ENCODE measurements at places on chromosomes 6 and 20.

DNA sequence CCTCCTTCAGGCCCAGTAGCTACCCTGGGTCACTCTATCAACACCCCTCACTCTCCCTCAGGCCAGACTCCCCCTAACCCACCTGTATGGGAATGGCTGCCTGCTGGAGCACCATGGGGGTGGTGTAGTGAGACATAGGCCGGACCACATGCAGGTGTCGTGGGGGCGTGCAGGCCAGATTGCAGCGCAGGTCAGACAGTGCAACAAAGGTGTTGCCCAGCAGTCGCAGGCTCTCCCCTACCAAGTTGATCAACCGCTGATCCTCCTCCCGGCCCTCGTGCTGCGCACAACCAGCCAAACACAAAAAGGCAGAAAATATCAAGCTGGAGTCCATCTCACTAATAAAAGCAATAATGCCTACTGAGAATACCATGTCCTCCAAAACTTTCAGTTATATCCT is 7.1 kb downstream of the BAG6 start:
- DNase-seq, result no peak

- DNase-seq, result no peak
Measured at GRCh38 chr6:115001731-115002350, 659.0 kb upstream of the HS3ST5 start.

DNA sequence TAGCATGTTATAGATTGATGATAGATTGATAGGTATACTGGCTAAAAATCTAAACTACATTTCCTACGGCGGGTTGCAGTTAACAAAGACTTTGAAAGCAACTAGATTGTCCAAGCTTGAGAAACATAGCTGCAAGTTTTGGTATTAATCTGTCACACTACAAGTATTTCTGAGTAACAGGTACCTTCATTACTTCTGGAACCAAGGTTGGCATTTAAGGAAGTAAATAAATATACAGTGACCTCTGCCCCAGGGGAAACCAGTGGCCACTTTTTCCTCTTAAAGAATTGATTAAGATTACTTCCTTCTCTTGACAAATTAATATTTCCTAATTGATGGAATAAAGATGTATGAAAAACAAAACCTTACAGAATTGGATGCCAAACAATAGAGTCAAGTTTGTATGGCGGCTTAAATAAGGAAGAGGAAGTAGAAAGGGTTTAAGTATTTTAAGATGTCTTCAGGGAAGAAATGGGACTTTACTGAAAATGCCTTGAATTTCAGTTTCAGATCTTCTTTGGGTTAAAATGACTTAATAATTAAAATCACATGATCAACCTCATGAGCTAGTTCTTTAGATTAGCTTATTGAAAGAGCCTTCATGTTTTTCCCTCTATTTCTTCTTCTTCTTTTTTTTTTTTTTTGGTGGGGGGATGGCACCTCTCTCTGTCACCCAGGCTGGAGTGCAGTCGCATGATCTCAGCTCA is 132.8 kb downstream of the DOK5 start:
- no peak for DNase-seq

DNA sequence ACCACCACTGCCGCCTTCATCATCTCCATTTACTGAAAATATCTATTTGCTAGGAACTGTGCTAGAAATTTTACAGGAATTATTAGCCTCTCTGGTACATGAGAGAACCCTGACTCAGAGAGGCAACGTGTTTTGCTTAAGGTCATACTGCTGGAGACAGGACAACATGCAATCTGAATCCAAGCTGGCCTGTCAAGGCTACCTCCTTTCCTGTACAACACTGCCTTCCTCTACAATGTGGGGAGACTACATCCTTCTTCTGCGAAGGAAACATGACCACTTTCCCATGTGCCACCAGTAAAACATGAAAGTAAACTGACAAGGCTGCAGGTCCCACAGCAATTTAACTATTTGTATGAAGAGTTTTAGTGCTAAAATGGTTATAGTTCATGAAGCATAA is 200.9 kb downstream of the BACH2 start:
- DNase-seq, result no peak

DNA sequence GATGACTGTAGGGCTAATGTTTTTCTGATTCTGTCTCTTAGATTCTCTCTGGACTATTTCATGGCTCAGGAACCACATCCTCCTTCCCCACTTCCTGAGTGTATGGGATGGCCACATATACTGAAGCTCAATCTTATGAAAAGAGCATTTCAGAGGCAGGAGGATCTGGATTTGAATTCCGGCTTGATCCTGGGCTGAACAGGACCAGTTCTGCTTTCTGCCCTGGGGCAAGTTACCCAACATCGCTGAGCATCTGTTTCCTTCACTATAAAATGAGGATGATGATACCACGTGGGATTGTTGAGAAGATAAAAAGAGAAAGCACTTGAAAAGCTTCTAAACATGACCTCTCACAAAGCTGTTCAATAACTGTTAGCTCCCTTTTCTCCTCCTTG is 168.4 kb upstream of the TNFAIP3 start:
- DNase-seq, result no peak

- DNase-seq, result no peak
Measured at GRCh38 chr6:100726666-100727065, 154.5 kb downstream of the ASCC3 start.

DNA sequence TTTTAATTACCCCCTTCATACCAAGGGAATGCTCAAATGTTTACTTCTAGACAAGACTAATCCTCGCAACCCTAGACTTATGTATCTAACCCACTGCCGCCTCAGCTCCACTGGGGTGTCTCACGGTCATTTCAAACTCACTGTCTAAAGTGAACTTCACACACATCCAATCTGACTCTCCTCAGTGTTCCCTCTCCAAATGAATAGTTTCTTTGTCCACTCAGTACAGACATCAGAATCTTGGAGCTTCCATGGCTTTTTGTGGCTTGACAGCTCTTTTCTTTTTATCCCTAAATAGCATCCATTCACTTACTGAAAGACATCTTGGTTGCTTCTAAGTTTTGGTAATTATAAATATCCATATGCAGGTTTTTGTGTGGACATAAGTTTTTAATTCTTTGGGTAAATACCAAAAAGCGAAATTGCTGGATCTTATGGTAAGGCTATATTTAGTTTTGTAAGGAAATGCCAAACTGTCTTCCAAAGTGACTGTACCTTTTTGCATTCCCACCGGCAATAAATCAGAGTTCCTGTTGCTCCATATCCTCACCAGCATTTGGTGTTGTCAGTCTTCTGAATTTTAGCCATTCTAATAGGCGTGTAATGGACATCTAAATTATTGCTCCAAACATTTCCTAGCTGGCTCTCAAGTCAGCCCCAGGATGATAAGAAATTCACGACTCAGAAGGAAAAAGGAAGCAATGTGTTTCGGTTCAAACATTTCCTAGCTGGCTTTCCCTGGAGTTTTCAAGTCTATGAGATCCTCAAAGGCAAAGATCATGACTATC is 73.1 kb downstream of the DNAAF9 start:
- no peak for DNase-seq

DNA sequence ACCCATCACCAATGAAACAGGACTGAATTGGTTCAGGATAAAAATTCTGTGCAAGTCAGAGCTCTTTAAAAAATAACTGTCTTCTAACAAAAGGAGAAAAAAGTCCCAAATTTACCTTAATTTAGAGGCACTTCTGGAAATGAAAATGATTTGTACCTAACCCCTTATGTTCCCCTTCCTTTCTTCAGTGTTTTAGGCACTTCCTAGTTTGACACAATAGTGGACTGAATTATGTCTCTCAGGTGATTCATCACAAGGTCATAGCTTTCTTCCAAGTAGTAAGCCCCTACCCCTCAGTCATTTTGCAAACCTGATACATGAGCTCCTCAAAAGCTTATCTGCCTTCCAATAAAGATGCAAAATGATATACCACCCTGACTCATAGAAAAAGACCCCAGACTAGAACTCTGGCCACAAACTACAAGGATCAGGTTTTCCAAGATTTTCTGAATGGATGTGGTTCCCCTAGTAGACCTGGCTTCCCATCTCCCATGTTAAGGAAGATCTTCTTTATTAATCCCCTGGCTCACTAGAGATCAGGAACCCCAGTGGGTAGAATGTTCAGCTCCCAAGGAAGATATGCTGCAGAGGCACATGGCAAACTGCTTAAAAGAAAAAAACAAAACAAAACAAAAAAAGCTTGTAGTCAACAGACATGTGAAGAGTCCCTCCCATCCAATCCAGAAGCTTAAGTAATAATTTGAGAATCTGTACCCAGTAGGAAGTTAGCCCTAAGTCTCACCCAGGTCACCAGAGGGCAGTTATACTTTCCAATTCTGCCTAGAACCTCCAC is 3.6 kb downstream of the PPP1R10 start:
- no peak for DNase-seq

GRCh38 chr6:45415315-45415714 is 37.6 kb upstream of the SUPT3H start:
- DNase-seq, result no peak

GRCh38 chr20:57076152-57076652 is 190.2 kb downstream of the BMP7 start:
- no peak for DNase-seq

- DNase-seq, result no peak
Measured at GRCh38 chr6:46584586-46584985, 68.0 kb downstream of the CYP39A1 start.

DNA sequence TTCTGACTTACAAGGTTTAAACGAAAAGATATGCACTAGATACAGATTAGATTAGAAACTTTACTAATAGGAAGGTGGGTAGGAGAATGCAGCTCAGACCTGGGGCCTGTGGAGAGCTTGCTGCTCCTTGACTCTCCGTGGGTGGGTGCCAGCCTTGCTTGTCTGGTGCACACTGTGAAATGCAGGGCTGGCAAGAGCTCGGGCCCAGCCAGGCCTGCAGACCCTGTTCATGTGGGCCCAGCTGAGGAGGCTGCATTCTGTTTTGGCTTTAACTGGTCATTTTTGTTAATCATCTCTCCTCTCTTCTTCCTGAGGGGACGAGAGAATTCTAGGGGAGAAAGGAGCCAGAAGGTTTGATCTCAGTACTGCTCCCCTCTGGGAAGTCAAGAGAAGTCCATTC is 325.4 kb downstream of the QKI start:
- no peak for DNase-seq

GRCh38 chr6:157271441-157271840 is 51.9 kb downstream of the TMEM242 start:
- DNase-seq, result no peak

- DNase-seq, result no peak
Measured at GRCh38 chr20:7926767-7927166, 13.5 kb downstream of the HAO1 start.

DNA sequence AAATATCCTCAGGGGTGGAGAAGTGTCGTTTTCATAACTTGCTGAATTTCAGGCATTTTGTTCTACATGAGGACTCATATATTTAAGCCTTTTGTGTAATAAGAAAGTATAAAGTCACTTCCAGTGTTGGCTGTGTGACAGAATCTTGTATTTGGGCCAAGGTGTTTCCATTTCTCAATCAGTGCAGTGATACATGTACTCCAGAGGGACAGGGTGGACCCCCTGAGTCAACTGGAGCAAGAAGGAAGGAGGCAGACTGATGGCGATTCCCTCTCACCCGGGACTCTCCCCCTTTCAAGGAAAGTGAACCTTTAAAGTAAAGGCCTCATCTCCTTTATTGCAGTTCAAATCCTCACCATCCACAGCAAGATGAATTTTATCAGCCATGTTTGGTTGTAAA is 20.3 kb upstream of the MAPK13 start:
- no peak for DNase-seq

- DNase-seq, result no peak
Measured at GRCh38 chr20:62320581-62321354, 18.0 kb downstream of the ADRM1 start.

DNA sequence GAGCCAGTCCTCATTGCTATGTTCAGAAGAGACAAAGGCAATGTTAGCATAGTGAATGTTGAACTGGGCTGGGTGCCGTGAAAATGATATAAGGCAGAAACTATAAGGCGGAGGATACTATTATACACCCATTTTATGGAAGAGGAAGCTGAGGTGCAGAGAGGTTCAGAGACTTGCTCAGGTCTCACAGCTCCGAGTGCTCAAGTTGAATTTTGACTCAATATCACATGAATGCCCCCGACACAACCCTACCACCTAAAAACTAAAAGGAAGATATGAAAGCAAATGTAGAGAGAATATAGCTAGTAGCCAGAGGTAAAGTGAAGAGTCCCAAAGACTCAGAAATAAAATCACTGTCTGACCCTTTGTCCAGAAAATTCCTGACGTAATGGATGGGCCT is 56.7 kb downstream of the PPP1R16B start:
- DNase-seq, result no peak

DNA sequence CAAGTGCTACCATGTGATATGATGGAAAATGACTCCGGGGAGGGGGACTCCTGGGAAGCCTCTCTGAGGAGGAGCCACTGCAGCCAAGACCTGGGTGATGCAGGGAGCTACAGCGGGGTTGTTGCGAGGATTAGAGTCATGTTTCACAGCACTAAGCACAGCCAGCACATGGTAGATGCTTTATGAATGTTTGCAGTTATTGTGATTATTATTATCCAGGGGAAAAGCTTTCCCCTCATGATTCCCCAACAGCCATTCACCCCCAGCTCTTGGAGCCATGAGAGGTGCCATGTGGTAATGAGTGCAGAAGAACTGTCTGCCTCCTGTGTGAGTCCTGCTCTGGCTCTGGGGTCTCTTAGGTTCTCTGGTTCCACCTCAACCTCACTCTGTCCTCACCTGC is 39.9 kb downstream of the RSPO4 start:
- no peak for DNase-seq

- DNase-seq, result no peak
Measured at GRCh38 chr6:53998303-53998702, 112.9 kb upstream of the MLIP start.

GRCh38 chr6:21965016-21965415 is 331.8 kb downstream of the PRL start:
- no peak for DNase-seq

GRCh38 chr6:150687508-150687907 is 87.8 kb downstream of the PLEKHG1 start:
- DNase-seq, result no peak

DNA sequence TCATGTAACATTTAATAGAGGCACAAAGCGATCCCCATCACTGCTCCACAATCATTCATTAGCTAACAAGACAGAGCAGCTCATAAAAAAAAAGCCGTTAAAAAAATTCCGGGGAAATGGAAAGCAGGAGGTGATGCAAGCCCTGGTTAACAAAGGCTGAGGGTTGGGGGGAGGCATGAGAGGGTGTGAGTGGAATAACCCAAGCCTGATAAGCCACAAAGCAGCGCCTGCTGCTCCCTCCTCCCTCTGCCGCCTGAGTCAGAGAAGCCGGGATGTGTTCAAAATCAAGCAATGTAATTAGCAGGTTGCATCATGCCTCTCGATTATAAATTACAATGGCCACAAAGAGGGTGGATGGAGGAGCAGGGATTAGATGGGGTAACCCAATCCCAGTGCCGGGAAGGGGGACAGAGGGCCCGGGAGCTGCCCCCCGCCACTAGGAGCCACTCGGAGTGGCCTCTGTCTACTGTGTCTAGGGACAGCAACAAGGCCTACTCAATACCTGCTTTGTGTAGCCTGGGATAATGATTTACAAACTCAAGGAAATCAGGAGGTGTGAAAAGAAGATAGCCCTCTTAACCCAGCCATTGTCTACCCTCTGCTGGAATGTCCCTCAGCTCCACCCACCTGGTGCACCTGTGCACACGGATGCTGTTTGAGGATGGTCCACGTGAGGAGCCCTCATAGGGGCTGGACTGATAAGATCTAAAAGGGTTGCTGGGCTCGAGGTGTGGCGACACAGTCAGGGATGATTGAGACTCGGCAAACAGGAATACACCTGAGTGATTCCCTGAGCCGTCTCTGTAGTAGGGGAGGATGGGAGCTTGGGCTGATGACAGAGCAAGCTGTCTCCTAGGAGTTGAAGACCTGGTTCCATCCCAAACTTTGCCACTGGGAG is 156.9 kb downstream of the VEGFA start:
- no peak for DNase-seq

- DNase-seq, result no peak
Measured at GRCh38 chr6:111114482-111114881, 27.2 kb downstream of the SLC16A10 start.
